Activated naive CD4-positive, alpha-beta T cell treated with Interleukin-2 at 50 U/mL for 16 hours (primary cell): ENCODE measurements at places on chromosomes 11 and 22.

DNA sequence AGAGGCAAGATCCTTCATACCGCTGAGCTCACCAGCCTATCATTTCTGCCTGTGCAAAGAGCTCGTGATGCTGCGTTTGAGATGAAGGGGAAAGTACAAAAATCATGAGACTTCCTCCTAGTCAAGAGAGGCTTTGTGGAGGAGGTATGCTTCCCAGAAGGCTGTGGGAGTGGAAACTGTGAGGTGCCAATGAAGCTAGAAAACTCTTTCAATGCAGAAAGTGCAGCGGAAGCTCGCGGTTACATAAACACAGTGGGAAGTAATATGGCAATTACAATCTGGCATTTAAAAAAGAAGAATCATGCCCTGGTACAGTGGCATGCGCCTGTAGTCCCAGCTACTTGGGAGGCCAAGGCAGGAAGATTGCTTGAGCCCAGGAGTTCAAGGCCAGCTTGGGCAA, 134.8 kb downstream of the EHF start:
- no peak for DNase-seq

GRCh38 chr22:42847110-42847509, 10.0 kb downstream of the ARFGAP3 start:
- DNase-seq, result no peak

DNA sequence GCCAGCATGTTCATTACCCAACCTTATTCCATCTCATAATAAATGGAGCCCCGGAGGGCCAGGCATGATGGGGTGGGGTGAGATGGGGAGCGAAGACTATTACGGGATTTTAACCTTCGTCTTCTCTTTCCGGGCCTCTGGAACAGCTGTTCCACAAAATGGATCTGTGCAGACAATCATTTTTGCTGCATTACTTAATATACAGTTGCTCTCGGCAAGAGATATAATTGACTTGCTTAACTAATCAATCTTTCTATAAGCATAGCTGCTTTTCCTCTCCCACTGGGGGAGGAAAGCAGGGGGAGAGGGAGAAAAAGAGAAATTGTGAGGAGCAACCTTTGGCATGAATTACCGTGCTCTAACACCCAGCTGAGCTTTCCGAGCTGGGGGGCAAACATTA, 440.4 kb downstream of the BUD13 start:
- no peak for DNase-seq

- DNase-seq, result no peak
These were observed 7.7 kb downstream of the BIK start for GRCh38 chr22:43118024-43118849.
